ENCODE measurements at places on chromosomes 6 and 20.

DNA sequence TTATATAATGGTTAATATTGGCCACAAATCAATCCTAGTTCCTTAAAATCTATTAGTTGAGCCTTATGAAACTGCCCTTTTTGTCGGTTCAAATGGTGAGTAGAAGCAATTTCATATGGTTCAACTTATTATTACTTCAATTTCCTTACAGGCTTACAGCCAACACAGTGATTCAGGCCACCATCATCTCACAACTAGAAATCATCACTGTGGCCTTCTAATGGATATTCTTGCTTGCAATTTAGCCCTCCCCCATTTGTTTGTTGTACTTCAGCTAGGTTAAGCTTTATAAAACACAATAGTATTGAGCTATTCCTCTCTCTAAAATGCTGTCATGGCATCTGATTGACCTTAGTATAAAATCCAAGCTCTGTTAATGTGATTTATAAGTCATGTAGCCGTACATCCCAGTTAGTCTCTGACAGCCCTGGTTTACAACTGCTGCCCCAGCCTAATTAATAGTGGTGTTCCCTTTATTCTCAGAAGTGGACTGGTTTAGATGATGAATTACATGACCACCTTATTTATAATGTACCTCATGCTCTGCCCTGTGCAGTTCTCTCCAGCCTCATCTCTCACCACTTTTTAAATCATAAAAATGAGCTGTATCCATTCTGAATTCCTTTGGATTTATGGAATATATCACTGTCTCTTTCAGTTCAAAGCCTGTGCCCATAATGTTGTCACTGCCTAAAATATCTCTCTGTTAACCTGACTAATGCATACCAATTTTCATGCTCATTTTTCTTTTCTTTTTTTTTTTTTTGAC lies 36.7 kb downstream of the LAMA2 start:
- no peak for DNase-seq

DNA sequence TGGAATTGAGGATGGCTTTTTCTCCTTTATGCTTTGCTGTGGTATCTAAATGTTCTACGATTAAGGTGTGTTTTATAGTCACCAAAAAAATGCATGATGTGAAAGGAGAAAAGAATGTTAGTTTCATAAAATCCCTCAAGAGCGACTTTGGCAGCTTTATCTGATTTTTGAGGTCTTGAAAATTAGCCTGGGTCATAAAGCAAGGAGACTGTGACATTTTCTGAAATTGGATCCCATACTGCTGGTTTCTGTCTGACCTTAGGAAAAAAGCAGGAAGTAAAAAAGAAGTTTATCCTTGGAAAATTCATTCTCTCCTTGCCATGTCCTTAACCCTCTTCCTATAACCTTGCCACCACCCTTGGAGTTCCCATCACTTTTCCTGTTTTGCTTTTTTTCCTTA lies 525.3 kb downstream of the CD83 start:
- DNase-seq: no peak

DNA sequence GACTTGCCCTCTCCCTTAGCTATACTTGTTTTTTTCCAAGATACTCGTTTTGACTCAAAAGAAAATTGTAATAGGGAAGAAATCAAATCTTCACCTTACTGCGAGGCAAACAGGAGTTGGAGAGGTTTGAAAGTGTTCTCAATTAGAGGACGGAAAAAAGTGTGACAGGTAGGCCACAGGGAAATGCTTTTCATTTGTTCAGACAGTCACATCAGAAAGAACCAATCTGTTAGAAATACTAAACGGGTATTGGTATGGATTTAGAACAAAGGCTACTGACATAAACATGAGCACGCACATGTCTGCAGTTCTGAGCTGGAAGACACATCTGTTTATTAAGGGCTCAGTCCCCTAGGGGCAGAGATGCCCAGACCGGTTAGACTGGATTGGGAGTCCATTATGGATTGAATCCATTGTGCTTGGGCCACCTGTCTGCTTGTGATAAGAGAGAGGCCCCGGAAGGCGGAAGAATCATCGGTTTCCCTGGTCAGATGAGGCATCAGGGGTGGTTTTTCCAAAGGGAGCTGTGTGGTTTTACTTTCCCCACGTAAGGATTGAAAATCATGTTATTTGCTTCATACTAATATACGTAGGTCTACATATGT lies 220.9 kb upstream of the MYLIP start:
- DNase-seq: no peak

DNA sequence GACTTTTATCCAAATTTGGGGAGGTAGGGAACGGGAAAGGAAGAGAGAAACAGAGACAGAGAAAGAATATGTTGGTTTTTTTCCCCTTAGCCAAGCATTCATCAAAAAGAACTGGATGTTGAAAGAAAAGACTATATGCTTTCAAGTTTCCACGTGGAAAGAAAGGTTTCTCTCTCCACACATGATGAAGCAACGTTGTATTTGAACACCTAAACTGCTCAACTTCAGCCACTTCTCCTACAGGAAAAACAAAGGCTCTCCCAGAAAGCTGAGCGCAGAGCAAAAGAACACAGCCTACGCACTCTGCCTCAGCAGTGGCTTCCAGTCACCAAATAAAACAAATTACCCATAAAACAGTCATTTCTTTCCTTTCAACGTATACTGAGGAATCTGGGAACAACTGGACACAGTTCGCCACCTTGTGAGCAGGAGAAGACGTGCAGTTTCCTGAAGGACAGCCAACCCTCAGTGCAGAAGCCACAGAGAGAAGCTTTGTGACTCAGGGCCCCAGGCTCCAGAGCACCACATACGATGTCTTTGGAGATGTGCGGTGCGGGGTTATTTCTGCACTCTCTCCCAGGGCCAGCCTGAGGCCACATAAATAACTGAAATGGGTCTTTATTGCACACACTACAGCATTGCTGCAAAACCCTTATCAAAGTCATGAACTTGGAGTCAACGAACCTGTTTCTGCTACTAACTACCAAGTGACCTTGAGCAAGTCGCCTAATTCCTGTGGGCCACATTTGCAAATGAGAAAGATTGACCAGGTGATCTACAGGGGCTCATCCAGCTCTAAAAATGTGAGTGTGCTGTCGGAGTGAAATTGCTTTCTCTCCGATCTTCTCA lies 10.1 kb downstream of the IL17F start:
- DNase-seq: no peak

DNA sequence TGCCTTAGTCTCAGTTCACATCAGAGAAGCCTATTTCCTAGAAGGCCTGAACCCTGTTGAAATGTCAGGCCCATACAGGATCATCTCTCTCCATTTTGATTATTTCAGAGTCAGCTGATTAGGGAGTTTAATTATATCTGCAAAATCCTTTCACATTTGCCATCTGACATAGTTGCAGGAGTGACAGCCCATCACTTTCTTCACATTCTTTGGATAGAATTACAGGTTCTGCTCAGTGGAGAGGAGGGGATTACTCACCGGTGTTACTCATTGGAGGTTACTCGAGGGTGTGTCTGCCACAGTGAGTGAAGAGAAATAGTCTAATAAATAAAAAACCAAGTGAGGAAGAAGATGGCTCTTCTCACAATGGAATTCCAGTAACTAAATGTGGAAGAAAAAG lies 216.8 kb downstream of the TMEM242 start:
- DNase-seq: no peak

DNA sequence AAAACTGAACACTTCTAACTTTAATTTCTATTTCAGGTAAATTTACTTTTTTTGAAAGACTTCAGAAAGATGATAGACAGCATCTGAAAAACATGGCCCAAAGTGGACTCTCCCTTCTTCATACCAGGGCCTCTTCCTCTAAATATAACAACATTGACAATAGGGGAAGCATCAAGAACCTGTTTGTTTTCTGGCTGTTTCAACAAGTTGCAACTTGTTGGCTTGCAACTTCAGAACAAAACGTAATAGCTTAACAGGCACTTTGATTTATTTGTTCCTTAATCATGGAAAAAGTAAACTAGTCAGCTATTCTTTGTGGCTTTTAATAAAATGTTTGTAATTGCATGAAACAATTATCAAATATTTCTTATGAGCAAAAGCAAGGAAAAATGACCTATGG lies 34.3 kb downstream of the RGS17 start:
- no peak for DNase-seq

DNA sequence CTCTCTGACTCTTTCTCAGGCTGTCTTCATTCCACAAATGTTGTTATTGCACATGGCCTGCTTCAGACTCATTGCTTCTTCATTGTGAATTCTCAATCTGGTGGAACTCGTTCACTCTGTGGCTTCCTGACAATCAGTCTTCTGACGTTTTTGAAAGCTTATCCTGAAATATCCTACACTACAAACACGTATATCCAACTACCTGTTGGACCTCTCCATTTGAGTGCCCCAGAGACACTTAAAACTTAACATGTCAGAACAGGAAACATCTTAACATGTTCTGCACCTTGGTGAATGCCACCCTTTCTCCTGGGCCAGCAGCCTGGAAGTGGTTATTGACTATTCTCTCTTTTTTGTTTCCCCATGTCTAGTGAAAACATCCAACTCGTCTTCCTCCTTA lies 50.8 kb downstream of the AIG1 start:
- no peak for DNase-seq

GRCh38 chr6:117547688-117548621 lies 54.4 kb downstream of the GOPC start:
- no peak for DNase-seq

DNA sequence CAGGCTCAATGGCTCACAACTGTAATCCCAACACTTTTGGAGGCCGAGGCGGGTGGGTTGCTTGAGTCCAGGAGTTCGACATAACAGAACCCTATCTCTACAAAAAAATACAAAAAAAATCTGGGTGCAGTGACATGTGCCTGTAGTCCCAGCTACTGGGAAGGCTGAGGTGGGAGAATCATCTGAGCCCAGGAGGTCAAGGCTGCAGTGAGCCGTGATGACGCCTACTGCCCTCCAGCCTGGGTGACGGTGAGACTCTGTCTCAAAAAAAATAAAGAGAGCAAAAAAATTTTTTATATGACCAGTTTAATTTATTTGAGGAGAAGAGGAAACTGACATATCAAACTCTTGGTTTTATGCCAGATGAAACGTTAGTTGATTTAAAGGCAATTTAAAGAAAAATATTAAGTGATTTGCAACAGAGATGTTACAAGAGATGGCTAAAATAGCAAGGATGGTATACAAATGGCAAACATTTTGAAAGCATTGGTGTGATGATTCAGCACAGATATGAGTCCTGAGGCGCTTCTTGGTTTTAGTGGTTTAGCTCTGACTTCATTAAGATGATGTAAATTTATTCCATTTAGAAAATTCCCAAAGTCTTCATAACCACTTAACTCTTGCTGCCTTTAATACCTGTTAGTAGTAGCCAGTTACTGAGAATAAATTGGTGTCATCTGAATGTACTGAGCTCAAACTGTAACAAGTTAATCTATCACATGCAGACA lies 17.7 kb downstream of the GTF2H5 start:
- DNase-seq: no peak

GRCh38 chr20:20430066-20430465 lies 62.2 kb downstream of the INSM1 start:
- DNase-seq: no peak

DNA sequence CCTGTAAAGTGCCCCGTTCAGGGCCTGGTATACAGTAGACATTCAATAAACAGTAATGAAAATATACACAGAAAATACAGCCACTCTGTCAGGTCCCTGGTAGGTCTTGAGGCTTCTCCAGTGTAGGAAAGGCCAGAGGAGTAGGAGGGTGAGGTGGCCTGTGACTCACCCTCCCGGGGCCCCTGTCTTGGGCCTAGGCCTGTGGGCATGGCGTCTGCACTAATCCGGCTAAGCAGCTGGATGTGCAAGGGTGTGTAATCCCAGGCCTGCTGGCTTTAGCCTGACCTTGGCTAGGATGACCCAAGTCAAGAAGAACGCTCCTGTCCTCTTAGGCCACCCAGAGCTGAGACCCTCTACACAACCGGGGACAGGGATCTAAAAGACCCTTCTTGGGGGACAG lies 84.9 kb downstream of the KCNB1 start:
- DNase-seq: no peak

- DNase-seq: no peak
Observed at GRCh38 chr20:9999645-10000044, 35.1 kb upstream of the ANKEF1 start.

DNA sequence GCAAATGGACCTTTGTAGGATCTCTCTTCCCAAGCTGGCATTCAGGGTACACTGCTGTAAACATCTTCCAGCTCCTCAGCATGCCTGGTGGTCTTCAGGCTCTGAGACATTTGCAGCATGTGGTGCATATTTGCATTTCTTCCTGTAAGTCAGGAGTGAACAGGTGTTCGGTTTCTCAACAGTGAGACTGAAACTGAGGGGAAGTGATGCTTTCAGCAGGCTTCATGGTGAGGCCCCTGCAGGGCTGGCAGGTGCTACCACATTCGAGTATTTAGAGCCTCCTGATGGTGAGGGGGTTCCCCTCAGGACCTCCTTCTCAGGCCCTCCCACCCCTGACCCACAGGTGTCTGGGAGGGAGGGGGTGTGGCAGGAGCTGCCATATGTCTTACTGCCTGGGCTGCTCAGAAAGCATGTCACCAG lies 15.1 kb downstream of the MYBL2 start:
- no peak for DNase-seq

DNA sequence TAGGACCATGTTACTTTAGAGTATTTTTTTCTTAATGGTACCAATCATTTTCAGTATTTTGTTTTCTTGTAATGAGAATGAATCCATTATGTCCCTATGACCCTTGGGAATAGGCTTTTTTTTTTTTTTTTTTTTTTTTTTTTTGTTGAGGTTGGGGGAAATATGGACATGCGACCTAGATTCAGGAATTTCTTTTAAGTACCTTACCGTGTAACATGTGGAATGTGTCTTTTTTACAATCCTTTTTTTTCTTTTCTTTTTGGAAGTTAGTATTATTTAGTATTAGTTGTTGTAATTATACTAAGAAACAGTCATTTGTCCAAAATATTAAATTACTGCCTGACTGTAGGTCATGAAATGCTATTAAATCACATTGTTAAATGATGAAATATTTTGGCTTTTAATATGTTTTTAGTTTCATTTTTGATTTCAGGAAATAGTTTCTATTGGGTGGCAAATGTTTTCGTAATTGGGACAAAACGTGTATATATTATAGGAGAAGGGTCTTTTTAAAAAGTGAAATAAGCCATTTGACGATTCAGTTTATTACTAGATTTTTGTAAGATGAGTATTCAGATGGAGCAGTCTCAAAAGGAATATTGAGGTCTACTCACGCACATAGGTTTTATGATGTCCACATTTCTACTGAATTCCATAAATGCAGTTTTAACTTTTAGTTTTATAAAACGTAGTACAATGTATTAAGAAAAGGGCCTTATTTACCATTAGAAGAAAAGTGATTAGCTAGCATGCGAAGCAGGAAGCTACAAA lies 4.9 kb downstream of the ARID1B start:
- DNase-seq: no peak

- no peak for DNase-seq
Observed at GRCh38 chr20:8019998-8020247, 362 bp upstream of the TMX4 start.

GRCh38 chr20:14148042-14148441 lies 152.7 kb downstream of the MACROD2 start:
- DNase-seq: no peak

Measured in NCI-H187 treated with DMSO at 0.1 percent for 48 hours (cell line).